KG1 (cell line): ENCODE measurements at places on chromosomes 4 and X.

- DNase-seq = no peak
These were observed 67.6 kb upstream of the SLC7A3 start for GRCh38 chrX:70998411-70999027.

- no peak for DNase-seq
These were observed 3.8 kb downstream of the TCEAL9 start for GRCh38 chrX:103360092-103360491.

GRCh38 chr4:102632241-102633065 lies 128.3 kb downstream of the MANBA start:
- DNase-seq = no peak

DNA sequence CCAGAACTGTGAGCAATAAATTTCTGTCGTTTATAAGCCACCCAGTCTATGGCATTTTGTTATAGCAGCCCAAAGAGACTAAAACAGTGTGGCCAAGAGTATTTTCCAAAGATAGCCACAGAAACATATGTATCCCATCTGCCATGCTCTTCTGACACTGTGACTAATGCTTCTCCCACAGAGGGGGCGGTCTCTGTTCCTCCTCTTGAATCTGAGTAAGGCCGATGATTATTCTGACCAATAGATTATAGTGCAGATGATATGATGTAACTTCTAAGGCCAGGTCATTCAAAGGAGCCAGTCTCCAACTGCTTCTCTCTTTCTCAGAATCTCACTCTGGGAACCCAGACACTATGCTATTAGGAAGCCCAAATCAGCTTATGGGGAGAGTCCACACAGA lies 570.7 kb downstream of the BCOR start:
- no peak for DNase-seq

- no peak for DNase-seq
These were observed 12.3 kb downstream of the ABCD1 start for GRCh38 chrX:153736871-153737441.

DNA sequence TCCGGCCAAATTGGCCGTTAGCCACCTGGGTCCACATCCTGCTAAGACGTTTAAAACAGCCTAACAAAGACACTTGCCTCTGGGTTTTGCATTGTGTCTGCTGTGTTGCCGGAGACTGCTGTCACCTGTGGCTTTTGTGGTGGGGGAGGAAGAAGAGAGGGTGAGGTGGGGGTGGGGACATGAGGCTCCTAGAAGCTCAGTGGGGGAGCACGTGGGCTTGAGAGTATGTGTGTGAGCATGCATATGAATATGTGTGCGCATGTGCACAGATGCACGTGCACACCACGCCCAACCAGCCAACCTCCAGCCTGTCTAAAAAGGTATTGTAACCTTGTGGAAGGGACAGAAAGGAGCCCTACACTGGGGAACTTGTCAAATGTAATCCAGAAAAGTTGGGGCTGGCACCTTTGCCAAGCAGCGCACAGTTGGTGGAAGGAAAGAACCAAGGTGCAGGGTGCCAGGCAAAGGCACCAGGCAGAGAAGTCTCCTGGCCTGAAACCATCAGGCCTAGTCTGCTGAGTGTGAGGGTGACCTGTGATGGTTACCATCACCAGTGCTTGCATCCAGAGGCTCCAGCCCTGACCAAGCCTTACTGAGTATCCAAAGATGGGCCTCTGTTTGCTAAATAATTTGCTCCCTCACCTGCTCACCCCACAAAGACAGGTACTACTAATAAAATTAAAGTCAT lies 10.1 kb upstream of the SASH3 start:
- DNase-seq = peak; percentile 86

GRCh38 chr4:102423375-102423774 lies 77.8 kb upstream of the NFKB1 start:
- DNase-seq = no peak

DNA sequence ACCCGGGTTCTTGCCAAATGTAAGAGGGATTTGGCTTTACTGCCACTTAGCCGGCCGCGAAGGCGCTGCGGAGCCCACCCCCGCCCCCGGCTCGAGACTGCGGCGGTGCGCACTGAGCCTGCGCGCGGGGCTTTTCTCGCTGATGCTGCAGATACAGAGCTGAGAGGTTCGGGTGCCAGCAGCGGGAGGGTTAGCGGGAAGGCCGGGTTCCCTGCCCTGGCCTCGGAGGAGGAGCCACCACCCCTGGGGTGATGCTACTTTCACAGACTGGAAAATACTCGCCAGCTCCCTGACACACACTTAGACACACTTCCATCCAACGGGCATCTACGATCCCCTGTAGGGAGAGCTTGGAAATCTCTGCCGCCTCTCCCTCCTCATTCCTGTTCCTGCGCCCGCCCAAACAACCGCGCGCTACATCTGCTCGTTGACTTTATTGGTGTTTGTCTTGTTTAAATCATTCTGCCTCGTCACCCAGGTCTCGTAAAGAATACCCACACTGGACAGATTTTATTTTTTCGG lies 2.1 kb upstream of the PCDH7 start:
- DNase-seq = no peak

DNA sequence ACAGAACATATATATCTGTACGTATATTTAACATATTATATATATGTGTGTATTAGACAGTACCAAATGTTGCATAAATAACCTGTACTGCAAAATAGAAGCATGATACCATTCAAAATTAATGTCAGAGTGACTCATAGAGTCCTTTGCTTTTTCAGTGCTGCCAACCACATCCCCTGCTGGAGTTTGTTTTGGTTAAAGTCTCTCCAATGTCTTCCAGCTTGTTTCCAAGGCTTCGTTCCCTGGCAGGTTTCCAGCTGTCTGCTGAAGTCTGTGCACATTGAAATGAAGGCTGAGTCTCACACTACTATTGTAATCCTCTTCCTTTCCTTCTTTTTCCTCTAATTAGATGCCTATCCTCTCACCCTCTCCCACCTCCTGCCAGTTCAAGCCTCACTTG lies 14.9 kb downstream of the NRK start:
- no peak for DNase-seq

- DNase-seq = no peak
These were observed 21.8 kb downstream of the TXLNG start for GRCh38 chrX:16807976-16808542.

GRCh38 chr4:86442881-86443280 lies 83.0 kb upstream of the MAPK10 start:
- no peak for DNase-seq

- DNase-seq = no peak
These were observed 689 bp upstream of the NHSL2 start for GRCh38 chrX:71909956-71910355.

DNA sequence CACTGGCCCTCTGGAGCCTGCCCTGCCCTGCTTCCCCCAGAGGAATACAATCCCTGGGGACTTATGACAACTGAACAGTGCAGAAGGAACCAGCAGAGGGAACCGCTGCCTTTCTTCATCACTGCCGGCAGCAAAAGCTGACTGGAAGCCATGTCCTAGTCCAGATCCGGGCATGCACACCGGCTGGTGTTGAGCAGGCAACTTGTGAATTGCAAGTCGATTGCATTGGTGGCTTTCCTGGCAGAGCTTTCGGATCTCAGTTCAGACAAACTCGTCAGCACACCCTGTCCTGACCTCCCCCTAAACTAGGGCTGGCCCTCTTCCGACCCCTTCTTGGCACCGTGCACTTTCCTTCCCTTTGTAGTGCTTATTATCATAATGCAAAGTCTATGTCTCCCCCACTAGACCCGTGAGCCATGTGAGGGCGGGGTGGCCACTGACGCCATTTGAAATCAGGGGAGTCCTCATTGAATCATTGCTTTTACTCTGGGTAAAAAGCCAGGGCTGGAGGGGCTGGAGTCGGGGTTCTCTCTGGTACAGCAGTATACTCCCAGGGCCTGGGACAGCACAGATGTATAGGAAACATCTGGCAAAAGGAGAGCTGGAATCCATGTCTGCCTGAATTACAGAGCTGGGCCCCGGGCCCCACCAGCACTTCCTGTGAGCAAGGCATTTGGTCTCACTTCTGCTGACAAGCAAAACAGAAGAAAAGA lies 1.8 kb downstream of the ARHGAP4 start:
- no peak for DNase-seq

- DNase-seq = no peak
These were observed 379.7 kb downstream of the TLL1 start for GRCh38 chr4:166252487-166253402.

GRCh38 chrX:18810416-18810815 lies 103.0 kb downstream of the PPEF1 start:
- no peak for DNase-seq

DNA sequence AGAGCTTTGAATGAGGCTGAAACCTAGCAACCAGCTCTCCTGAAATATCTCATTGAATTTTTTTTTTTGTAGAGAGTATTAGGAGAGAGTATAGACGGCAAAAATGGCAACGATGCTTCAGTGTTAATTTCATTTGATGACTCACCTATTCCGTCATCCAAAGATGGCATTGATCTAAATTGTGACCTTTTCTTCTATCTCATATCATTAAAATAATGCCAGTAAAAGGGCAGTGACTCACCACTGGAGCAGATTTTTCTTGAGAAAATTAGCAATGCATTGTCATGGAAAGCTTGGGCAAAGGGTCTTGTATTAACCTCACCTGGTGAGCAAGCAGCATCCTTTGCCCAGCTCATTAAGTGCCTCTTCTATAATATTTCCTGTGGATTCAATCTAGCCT lies 19.6 kb downstream of the VMA21 start:
- no peak for DNase-seq

GRCh38 chrX:42143866-42144592 lies 220.7 kb upstream of the CASK start:
- no peak for DNase-seq

- no peak for DNase-seq
These were observed 107.0 kb downstream of the NFKB1 start for GRCh38 chr4:102608190-102608589.

GRCh38 chr4:108620933-108621905 lies 843 bp downstream of the RPL34 start:
- no peak for DNase-seq

- DNase-seq = no peak
These were observed 4.8 kb upstream of the TMPRSS11B start for GRCh38 chr4:68250151-68250930.

GRCh38 chrX:150508018-150508417 lies 60.4 kb upstream of the MTM1 start:
- DNase-seq = no peak

- DNase-seq = no peak
These were observed 55.5 kb downstream of the MID1IP1 start for GRCh38 chrX:38856670-38857265.
